NCI-H1092 (cell line): ENCODE measurements at places on chromosomes 12 and 14.

DNA sequence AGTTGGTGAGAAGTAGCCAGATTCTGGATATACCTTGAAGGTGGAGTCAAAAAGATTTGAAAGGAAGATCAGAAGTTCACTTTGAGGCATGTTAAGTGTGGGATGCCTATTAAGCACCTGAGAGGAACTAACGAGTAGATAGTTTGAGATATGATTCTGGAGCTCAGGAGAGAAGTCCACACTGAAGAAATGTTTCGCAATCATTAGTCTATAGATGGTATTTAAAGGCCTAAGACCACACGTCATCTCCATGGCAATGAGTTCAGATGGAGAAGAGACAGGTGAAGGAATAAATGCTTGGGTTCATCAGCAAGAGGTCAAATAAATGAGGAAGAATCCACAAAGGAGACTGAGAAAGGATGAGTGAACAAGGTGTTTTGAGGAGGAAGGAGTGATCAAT is 192.9 kb upstream of the NEDD1 start:
- DNase-seq, result no peak

- no peak for DNase-seq
These were observed 250.1 kb upstream of the PWP1 start for GRCh38 chr12:107435520-107435919.

DNA sequence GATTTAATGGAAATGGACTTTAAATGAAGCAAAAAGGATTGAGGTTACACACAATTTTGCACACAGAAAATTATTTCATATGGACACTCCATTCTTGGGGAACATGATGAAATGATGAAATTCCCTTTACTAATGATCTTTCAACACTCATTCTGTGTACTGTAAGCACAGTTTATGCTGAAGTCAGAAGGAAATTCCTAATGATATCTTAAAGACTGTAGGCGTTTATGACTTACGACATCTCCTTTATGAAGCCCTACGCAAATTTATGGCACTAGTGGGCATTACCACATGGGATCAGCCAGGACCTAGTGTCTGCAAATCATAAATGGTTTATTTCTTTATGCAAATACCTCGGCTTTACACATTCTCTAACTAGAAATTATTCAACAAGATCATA is 97.9 kb upstream of the SOX5 start:
- DNase-seq, result no peak

- DNase-seq, result no peak
These were observed 35.1 kb downstream of the NINJ2 start for GRCh38 chr12:627863-628741.

DNA sequence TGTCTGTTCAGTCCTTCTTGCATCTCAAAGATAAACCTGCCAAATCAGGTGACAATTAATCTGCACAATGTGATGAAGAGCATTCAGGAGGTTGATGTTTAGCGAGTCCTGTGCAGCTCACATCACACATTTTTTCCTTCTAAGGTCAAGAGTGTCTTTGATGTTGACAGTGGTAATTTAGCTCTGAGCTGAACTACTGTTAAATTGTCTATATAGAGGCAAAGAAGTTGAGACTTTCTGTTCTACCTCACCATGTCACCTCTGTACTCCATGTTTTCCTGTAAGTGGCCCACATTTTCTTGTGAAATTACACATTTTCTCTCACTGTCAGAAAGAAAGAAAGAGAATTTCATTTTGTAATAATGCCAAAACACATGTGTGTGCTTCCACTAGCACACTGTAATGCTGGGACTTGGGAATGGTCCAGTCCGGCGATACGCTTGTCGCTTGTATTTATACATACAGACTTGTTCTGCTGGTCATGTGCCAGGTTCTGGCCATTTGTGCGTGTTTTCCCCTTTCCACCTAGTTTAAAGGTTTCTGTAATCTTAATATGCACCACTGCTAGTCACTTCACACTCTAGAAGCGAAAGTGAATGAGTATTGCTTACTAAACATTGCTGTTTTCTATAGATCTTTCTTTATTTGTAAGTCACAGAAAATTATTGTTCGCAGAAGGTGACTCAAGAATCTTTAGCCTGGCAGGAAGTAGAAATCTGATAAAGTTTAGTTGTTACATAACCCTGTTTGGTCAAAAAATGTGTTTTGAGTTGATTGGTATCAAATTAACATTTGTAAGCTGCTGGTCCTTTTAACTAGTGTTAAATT is 328.9 kb downstream of the TMTC2 start:
- DNase-seq, result no peak

GRCh38 chr12:53937596-53938325 is 870 bp upstream of the HOXC13 start:
- DNase-seq, result no peak

GRCh38 chr12:131105736-131106348 is 152.1 kb downstream of the ADGRD1 start:
- DNase-seq, result no peak

DNA sequence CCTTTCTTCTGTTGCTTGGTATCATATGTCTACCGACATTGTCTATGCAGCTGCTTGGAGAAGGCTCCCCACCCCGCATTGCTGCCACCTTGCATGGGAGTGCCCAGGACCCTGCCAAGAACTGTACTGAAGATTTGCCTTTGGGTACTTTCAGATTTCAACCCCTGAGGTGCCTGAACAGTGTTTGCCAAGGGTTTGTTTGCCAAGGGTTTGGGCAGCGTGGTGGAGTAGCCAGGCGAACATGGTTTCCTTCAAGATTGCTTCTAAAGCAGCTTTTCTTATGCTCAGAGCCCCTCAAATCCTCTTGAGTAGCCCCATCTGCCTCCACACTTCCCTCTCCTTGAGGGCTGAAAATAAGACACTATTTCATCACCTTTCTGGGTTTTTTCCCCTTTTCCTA is 25.3 kb upstream of the CRY1 start:
- DNase-seq, result no peak

GRCh38 chr14:100454437-100454836 is 131.3 kb downstream of the SLC25A47 start:
- no peak for DNase-seq
